Activated naive CD8-positive, alpha-beta T cell treated with anti-CD3 and anti-CD28 coated beads, Interleukin-2, amount 10 ng/mL, durations not matched to agents 7 days and 5 days (primary cell): ENCODE measurements at places on chromosomes 6 and 20. TPM values are rescaled to one million over a fixed set of nuclear protein-coding genes. Genes with fewer than 3 reads are reported as not detected.

The SLC17A1 gene
- not detected for total RNA-seq

- no peak for DNase-seq
Observed at GRCh38 chr6:134029495-134030455, 22.6 kb downstream of the SLC2A12 start.

- DNase-seq = no peak
Observed at GRCh38 chr20:3164043-3164762, 4.5 kb upstream of the FASTKD5 start.

- DNase-seq = no peak
Observed at GRCh38 chr20:51570739-51571459, 28.4 kb upstream of the NFATC2 start.

The PRR18 gene
- not detected for total RNA-seq

The SLC52A3 gene
- total RNA-seq = not detected

The HLA-DRA gene
- total RNA-seq = 26.1 TPM

GRCh38 chr6:27866357-27867050, 45.7 kb downstream of the OR2B2 start:
- DNase-seq = peak; percentile 76

- DNase-seq = no peak
Observed at GRCh38 chr6:90227673-90228072, 69.0 kb downstream of the BACH2 start.

DNA sequence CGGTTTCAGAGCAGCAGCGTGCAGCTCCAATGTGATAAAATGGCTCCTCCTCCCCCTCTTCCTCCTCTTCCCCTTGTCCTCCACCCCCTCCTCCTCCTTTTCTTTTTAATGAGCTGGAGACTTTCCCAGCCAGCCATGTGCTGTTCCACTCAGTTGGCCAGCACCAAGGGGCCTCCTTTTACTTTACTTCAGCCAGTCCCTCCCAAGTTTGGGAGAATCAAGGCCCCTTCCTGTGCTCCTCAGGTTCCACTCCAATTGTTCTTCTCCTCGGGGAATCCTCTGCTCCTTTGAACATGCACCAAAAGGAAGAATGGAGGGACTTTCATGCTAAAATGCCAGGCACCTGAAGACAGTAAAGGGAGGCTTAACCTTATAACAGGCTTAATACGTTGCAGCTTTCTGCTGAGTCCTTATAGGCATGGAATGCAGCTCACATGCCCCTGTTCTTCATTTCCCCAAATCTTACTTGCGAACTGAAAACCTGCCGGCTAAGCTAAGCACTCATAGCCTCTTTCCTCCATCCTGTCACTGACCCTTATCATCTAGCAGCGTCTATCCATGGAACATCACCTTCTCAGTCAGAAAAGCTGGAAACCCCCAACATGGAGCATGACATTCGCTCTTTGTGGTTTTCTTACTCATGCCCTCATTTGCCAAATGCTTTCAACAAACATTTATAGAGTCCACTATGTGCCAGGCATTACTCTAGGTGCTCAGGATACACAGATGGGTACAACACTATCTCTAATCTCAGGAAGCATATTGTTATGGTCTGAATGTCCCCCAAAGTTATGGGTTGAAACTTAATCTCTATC, 170.6 kb downstream of the PHACTR1 start:
- no peak for DNase-seq

DNA sequence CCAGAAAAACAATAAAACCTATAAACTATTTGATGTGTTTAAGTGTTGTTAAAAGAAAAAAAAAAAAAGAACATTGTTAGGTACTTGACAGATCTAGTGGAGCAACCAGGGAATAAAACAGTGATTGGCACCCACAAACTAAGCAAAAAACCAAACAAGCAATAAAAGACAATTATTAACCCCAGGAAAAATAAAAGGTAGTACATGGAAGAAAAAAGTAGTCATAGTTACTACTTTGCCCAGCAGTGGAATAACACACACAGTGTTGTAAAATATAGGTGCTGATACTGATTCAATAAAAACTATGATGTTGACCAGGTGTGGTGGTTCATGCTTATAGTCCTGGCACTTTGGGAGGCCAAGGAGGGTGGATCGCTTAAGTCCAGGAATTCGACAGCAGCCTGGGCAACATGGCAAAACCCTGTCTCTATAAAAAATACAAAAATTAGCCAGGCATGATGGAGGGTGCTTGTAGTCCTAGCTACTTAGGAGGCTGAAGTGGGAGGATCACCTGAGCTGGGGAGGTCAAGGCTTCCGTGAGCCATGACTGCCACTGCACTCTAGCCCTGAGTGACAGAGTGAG, 43.9 kb downstream of the PIGU start:
- no peak for DNase-seq

- DNase-seq = no peak
Observed at GRCh38 chr6:118218156-118218555, 311.1 kb downstream of the SLC35F1 start.

GRCh38 chr6:125294036-125294435, 7.7 kb downstream of the HDDC2 start:
- no peak for DNase-seq

The CLDN20 gene
- not detected for total RNA-seq

- no peak for DNase-seq
Observed at GRCh38 chr20:45826381-45827019, 612 bp downstream of the TNNC2 start.

The BEND6 gene
- not detected for total RNA-seq

DNA sequence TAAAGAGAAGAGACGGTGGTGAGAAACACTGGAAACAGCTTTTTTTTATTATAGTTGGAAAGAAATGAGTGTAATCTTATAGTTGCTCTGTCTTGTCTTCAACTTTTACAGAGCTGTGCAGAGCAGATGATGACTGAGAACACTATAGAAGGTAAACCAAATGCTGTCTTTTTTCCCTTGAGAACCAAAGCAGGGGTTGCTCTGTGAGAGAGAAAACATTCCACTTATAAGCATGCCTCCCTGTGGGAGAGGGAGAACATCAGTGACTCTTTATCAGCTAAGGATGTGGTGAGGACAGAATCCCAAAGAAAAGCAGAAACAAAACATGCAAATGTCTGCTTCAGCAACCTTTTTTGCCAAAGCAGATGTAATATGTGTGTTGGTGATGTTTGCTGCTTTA, 179.3 kb upstream of the HDDC2 start:
- DNase-seq = no peak

GRCh38 chr6:142470421-142470820, 168.6 kb downstream of the ADGRG6 start:
- no peak for DNase-seq

The NMBR gene
- not detected for total RNA-seq

- no peak for DNase-seq
Observed at GRCh38 chr20:19019734-19020364, 192.6 kb upstream of the SLC24A3 start.

GRCh38 chr6:15401769-15402250, 155.9 kb downstream of the JARID2 start:
- no peak for DNase-seq

DNA sequence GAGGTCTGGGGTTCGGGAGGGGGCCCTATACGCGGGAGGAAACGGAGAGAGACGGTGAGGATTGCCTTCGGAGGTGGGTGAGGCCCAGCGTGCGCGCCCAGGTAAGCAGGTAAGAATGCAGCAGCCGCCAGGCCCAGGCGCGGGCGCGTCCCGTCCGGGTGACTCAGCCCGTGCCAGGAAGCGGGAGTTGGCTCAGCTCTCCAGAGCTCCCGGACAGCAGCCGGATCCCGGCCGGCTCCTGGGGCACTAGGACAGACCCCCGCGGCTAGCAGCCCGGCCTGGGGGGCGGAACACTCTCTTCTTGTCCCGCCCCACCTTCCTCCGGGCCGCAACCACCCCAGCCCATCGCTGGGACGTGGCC, 1.5 kb upstream of the MDFI start:
- DNase-seq = no peak

DNA sequence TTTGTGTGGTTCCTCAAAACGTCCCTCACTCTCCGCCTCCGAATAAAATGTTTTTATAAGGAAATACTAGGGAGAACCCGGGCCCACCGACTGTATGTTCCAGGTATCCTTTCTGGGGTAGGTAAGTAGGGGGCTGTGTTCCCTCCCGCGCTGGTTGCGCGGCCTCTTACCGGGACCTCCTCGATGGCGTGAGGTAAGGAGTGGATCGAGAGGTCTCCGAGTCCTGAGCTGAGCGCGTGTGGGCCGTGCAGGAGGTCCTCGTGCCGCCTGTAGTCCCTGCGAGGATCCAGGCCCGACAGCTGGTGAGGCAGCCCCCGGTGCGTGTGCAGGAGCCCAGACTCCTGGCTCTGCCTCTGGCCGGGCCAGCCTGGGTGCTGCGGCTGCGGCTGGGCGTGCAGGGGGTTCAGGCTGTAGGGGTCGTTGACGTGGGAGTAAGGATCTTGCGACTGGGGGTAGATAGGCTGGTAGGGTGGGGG, 5.1 kb downstream of the TFAP2A start:
- no peak for DNase-seq

- no peak for DNase-seq
Observed at GRCh38 chr6:147522597-147522996, 14.1 kb downstream of the SAMD5 start.

The GPR63 gene
- total RNA-seq = 1.4 TPM

- no peak for DNase-seq
Observed at GRCh38 chr6:43847741-43848630, 78.0 kb downstream of the VEGFA start.

DNA sequence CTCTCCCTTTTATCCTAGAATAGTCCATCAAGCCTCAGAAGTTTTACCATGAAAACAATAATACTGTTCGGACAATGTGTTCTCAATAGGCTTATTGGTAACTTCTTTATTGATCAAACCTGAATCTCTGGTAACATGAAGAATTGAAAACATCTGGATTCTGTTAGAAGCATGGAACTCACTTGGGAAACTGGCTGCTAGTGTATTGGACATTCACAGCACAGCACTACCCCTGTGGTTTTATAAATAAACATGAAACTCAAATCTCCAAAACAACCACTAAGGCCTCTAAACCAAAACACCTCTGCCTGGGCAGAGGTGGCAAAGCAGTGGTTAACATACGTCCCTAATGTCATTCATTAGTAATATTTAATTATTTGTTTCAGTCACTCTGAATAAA, 157.6 kb upstream of the KCNQ5 start:
- no peak for DNase-seq

DNA sequence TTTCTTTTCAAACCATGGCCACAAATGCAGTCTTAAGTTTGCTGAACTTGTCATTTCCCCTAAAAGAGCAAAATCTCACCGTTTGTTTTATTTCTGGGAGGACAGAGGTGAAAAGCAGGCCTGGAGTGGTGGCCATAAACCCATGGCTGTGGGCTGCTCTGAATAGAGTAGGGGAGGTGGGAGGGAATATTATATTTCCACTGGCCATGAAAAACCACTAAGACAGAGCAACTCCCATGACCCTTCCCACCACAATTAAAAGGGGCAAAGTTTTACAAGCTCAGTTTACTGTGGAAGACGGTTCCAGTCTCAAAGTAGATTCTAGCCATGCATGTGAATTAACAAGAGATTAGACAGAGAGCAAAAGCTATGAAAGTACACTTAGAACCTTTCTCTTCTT, 59.0 kb downstream of the IYD start:
- DNase-seq = no peak

GRCh38 chr6:136945711-136946121, 23.6 kb downstream of the SLC35D3 start:
- no peak for DNase-seq

The NFKBIL1 gene
- total RNA-seq = 17.6 TPM

DNA sequence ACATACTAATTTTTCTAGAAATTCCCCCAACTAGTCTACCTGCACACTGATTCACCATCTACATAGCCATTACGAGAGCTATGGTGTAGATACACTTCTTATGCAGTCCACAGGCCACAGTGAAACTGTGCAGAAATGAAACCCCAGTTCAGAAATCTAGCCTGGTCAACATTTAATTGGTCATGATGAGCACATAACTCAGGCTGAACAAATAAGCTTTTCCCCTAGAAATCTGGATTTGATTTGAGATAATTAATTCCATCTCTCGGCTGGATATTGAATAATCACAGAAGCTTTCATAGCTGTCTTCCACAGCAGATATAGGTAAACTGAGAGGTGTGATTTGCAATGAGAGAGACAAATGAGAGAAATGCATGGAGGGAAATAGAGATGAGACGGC, 22.6 kb upstream of the TINAG start:
- no peak for DNase-seq

The COL11A2 gene
- 1.00 TPM for total RNA-seq

The SPATS1 gene
- not detected for total RNA-seq

GRCh38 chr6:129446272-129447197, 263.4 kb downstream of the ARHGAP18 start:
- no peak for DNase-seq

DNA sequence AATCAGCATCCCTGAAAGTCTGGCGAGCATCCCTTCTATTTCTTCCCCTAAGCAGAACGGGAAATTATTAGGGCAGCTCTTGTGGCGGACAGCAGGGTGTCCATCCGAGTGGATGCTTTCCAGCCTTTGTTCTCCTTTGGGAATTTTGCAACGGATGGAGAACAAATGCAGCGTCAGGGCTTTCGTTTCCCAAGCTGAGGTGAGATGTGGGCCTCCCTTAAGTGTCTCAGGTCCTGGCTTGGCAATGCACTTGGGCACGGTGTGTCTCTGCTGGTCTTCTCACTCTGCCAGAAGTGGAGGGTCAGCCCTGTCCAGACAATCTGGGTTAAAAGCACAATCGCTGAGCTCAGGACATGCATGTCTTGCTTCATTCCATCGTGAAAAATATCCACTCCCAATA, 43.5 kb downstream of the FOXA2 start:
- DNase-seq = no peak

DNA sequence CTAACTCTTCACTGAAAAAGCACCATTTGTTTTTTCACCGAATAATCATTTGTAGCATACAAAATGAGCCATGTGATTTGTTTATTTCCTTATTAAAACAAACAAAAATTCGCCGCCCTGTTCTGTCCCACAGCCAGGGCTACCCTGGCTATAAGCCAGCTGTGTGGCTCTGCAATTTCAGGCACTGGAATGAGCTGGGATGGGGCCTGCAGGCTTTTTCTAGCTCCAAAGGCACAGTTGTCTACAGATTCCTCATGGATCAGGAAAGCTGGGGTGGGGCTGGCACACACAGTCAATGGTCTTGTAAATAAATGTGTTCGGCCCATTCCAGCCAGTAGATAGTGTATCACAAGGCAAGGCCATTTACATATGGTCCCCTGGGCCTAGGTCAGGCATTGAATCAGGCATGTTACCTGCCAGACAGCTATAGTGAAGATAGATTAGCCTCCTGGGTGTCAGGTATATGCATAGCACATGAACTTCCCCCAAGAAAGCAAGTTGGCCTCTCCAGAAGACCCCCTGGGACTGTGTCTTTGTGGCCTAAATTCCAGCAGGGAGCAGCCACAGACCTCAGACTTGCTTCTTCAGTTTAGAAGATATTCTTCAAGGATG, 608.9 kb downstream of the MAFB start:
- no peak for DNase-seq

DNA sequence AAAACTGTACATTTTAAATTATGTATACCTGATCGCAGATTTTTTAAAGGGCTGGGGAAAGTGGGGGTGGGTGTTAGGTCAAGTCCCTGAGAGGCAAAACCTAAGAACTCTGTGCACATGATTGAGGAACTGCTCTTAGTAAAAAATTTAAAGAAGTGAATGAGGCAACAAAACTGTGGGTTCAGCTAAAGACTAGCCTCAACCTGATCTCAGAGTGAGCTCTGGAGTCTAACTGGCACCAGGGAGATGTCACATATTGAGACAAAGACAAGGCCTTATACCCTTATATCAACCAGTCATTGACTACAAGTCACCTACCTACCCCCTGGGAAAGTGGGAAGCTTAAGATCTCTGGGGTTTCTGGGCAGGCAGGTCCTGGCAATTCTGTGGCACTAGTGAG, 27.4 kb upstream of the RUNX2 start:
- DNase-seq = no peak

GRCh38 chr20:59628171-59628570, 23.8 kb downstream of the PHACTR3 start:
- DNase-seq = no peak

GRCh38 chr6:46490425-46491200, 636 bp downstream of the RCAN2 start:
- DNase-seq = no peak
